Midbrain (tissue), 1 donor: ENCODE measurements at places on chromosomes 5 and 9.
A peak's percentile ranks its signal among the peaks of the same experiment; 100 is the strongest.

- DNase-seq, result no peak
Measured at GRCh38 chr5:175856408-175857100, 14.8 kb upstream of the CPLX2 start.

DNA sequence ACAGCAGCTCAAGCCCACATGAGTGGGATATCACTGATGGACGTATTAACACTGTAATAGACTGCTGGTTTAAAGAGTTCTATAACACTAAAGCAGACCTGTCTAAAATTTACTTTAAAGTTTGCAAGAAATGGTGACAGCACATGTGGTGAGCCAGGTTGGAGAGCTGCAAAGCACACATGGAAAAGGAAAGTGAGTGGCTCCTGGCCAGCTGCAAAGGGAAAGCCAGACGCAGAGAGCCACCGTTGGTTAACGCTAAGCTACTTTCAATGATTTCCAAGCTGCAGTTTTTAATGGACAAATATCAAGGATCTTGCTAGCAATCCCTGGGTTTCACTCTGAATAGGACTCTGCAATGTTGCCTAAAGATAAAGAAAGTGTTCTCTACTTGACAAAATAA is 89.9 kb downstream of the CTNND2 start:
- no peak for DNase-seq

GRCh38 chr5:150528924-150529546 is 21.1 kb downstream of the NDST1 start:
- DNase-seq, result no peak

DNA sequence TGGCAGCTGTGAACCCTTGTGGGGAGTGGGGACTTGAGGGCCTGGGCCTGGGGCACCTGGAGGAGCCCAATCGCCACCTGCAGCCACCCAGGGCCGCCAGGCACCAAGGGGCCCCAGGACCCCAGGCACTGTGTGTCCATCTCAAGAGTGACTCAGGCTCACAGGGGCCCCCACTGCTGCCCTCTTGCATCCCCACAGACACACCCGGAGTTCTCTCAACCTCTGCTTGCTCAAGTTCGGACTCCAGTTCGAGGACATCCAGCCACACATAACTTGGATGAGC is 51.9 kb downstream of the MRPL36 start:
- DNase-seq, result no peak

- DNase-seq, result no peak
Measured at GRCh38 chr9:93130861-93131481, 3.1 kb downstream of the NINJ1 start.

DNA sequence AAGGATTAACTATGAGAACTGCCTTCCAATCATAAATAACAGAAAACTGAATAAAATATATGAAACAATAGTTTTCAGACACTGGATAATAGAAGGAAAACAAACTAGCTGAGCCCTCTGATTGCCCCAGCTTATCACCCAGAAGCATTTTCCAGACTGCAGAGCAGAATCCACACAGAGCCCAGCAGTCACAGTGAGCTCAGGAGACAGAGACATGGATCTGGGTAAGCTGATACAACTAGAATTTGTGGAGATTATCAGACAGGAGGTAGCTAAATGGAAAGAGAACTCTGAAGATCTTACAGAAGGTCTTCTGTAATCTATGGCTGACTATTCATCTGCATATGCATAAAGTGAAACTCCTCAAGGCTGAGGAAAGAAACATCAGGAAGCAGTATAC is 128.8 kb downstream of the NR2F1-AS1 start:
- no peak for DNase-seq

DNA sequence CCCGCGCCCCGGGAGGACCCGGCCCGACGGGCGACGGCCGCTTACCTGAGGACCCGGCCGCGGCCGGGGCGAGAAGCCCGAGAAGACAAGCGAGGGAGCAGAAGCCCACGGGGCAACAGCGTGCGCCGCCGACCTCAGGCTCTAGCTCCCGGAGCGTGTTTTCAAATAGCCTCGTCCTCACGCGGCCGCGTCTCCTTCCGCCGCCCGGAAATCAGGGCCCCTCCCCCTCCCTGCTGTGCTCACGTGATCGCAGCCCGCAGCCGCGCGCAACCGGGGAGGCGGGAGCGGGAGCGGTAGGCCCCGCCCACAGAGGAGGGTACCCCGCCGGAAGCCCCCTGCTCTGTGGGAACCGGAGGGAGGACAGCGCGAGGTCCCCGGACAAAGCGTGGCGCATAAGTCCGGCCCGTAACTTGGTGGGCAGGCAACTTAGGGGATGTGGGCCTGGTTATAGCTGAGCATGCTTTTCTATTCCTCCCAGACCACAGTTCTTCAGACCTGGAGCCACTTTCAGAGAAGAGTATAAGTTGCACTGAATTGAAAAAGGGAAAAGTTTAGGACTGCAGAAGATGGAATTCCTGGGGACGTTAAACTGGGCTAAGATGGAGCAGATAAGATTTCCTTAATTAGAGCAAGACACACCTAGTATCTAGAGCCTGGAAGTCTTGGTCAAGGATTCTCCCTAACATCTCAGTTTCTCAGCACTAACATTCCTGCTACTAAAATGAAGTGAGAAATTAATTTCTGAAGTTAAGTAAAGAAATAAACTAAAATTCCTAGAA is at the start of gene TEX10:
Gene TEX10, minus strand, starts transcription at position 216 of the 779 bp plus-strand sequence. CDS start 3,579 bp downstream, outside the sequence.
- DNase-seq, result peak; percentile 92

- DNase-seq, result no peak
Measured at GRCh38 chr5:112910529-112910928, 11.5 kb downstream of the REEP5 start.

- no peak for DNase-seq
Measured at GRCh38 chr9:18699764-18700163, 225.8 kb downstream of the ADAMTSL1 start.

- no peak for DNase-seq
Measured at GRCh38 chr5:154092356-154093141, 53.8 kb downstream of the MFAP3 start.

DNA sequence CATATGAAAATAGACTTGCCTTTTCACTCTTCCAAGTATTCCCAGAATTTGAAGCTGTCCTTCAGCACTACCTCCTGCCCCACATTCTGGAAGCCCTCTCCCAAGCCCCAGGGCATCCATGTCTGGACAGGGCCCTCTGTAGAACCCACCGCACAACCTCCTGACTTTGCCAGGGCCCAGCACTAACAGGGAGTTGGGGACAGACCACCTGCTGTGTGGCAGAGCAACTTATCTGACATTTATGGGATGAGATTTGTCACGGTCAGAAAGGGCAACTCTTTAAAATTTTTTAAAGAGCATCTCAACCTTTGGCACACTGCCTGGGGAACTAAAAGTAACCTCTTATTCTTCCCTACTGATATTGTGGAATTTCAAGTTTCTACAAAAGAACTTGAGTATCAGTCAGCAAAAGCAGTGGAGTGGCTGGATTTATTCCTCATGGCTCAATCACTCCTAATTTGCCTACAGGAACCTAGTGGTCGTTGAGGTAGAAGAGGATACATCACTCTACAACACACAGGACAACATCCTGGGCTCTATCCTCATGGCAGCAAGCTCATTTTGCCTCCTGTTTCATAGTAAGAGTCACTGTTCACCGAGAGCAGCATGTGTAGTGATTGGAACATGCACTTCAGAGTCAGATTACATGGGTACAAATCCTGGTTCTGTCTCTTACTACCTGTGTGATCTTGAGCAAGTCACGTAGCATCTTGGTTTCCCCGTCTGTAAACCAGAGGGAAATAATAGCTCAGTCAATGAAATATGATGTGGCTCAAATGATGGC is 285.3 kb downstream of the ENC1 start:
- no peak for DNase-seq

DNA sequence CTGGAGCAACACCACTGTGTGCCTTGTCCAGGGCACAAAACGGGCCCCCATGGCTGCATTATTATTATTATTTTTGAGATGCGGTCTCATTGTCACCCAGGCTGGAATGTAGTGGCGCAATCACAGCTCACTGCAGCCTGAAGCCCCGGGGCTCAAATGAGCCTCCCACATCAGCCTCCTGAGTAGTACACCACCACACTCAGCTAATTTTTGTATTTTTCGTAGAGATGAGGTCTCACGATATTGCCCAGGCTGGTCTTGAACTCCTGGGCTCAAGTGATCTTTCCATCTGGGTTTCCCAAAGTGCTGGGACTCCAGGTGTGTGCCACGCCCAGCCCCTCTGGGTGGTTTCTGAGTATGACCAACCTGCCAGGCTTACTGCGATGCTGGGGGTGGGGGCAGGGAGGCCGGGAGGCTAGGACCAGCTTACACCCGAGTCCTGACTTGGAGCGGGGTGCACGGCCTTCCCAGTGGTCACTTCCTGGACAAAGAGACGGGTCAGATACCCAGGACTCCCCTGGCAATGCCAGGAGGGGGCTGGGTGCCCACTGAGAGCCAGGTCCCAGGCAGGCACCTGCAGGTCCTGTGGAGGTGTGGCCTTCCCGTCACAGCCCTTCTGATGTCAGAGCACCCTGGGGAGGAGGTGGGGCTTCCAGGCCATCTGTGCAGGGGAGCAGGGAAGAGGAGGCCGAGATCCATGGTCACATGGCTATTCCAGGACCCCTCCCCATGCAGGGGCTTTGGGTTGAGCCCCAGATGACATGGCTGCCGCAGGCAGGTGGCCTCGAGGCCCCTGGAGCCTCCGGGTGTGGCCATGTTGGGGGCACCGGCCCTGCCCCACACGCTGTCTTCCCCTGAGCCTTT is 8.3 kb upstream of the NRARP start:
- no peak for DNase-seq

GRCh38 chr9:85688361-85688760 is 53.4 kb downstream of the AGTPBP1 start:
- no peak for DNase-seq

- peak; percentile 25 for DNase-seq
Measured at GRCh38 chr9:29511680-29512079, 1938.4 kb upstream of the C9orf72 start.

DNA sequence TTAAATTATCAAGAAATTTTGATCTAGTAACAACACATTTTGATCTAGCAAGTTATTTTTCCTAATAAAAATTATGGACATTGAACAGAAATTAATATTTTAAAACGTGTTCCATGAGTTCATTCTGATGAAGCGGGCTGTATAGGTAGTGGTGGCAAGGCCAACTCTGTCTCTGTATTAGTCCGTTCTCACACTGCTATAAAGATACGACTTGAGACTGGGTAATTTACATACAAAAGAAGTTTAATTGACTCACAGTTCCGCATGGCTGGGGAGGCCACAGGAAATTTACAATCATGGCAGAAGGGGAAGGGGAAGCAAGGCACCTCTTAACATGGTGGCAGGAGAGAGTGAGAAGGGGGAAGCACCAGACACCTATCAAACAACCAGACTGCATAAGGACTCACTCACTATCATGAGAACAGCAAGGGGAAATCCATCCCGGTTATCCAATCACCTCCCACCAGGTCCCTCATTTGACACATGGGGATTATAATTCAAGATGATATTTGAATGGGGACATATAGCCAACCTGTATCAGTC is 61.2 kb downstream of the TMEM232 start:
- DNase-seq, result no peak

GRCh38 chr5:106757672-106758071 is 913.1 kb downstream of the EFNA5 start:
- DNase-seq, result no peak

GRCh38 chr9:79208791-79209396 is 362.9 kb upstream of the TLE4 start:
- no peak for DNase-seq

DNA sequence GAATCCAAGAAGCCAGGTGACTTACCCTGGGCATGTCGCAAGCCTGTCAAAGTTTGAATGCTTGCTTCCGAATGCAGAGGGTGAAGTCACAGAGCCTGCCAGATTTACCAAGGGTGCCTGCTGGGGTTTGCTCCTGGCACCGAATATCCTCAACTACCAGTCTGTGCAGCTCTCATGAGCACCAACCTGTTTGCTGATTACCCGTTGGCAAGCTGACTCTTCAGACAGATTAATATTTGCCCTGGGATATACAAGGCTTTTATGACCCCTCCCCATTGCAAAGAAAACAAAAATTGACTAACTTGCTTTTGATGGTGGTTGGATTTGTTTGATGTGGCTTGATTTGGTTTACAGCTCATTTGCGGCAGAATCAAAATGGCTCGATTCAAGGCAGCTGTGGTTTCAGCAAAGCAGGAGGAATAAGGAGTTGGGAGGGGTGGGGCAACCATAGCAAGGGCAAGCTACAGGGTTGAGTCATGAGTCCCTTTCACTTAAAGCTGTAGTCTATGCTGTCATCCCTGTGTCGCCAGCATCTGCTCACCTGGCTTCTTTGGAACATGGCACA is 82.3 kb upstream of the AGXT2 start:
- DNase-seq, result no peak

DNA sequence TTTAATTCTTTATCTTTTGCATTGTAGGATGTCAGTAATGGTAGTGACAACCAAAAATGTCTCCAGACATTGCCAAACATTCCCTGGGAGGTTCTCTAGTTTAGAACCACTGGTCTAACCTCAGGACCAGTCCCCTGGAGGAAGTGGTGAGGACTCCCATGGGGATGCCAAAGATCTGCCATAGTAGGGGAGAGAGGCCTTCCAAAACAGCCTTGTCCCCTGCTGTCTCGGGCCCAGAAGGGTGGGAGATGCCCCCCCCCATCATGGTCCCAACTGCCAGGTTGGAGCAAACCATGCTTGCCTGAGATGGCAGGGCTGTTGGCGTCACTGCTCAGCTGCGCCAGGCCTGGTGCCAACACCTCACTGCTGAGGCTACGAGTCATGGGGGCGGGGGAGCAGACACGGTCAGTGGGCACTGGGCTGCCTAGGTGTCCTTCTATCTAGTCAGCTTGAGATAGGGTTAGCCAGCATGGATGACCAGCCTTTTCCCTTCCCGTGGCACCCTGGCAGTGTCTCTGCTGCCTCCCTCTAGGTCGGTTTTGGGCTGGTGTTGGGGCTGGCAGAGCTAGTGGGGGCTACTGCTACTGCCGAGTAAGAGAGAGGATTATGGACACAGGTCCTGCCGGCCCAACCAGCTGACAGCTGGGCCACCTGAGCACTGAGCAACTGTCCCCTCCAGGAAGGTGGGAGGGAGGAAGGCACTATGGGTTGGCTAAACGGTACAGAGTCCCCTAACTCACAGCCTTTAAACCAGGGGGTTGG is 8.3 kb upstream of the CXXC5 start:
- DNase-seq, result peak; percentile 45

- DNase-seq, result no peak
Measured at GRCh38 chr5:41087461-41087860, 16.3 kb upstream of the MROH2B start.
